ENCODE measurements at places on chromosomes 6 and 20.
A peak's percentile ranks its signal among the peaks of the same experiment; 100 is the strongest.

DNA sequence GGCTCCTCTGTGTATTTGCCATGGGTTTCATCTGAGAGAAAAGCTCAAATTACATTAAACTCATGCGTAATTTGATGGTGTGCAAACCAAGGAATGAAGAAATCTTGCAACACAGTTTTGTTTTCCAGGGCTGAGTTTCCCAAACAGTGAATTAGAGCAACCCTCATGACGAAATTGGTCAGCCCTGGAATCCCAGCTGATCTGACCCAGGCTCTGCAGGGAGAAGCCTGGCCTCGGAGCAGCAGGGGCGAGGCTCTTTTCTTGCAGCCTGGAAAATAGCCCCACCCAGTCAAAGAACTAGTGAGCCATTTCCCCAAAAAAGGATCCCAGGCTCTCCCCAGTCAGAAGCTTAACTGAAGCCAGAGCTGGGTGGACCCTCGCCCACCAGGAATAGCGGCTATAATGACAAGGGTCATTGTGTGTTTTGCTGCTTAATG, 107.3 kb upstream of the SNX9 start:
- no peak for DNase-seq

GRCh38 chr20:20363434-20363798, 4.5 kb upstream of the INSM1 start:
- no peak for DNase-seq

- no peak for DNase-seq
Observed at GRCh38 chr20:34343458-34344211, 19.4 kb upstream of the ITCH start.

GRCh38 chr6:35558571-35558970, 45.9 kb upstream of the TULP1 start:
- no peak for DNase-seq

DNA sequence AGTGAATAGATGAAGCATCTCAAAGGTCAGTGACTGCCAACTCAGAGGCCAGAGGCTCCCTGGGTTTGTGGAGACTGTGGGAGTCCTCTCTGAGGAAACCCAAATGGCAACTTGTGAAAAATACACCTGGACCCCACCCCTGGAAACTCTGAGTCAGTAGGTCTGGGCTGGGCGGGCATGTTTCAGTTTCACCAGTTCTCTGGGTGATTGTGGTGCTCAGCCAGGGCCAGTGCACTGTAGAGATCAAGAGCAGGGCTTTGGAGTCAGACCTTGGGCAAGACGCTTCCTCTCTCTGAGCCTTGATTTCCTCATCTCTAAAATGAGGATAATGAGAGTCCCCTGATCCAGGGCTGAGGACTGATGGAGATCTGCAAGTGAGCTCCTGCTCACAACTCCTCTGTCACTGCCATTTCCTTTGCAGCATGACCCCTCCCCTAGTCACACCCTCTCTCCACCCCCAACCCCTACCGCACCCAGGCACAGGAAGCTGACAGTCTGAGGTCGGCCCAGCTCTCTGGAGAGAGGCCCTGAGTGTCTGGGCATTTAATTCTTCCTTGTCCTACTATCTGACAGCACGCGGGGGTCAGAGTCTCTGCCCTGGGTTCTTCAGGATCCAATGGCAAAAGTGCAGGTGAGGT, 5.1 kb downstream of the DEF6 start:
- peak; percentile 87 for DNase-seq

- no peak for DNase-seq
Observed at GRCh38 chr6:88890860-88891845, 72.3 kb downstream of the RNGTT start.

DNA sequence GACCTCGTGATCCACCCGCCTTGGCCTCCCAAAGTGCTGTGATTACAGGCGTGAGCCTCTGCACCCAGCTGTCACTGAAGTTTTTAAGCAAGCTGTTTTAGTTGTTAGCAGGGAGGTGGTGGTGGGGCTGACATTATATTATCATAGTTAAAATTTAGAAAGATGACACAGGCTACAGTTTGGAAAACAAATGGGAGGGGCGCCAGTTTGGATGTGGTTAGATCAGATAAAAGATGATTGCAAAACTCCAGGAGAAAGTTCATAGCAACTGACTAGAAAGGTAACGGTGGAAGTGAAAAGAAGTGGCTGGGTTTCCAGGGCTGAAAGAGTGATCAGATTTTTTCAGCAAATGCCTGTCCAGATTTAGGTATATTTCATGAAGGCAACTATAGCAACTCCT, 311.9 kb upstream of the CITED2 start:
- no peak for DNase-seq

DNA sequence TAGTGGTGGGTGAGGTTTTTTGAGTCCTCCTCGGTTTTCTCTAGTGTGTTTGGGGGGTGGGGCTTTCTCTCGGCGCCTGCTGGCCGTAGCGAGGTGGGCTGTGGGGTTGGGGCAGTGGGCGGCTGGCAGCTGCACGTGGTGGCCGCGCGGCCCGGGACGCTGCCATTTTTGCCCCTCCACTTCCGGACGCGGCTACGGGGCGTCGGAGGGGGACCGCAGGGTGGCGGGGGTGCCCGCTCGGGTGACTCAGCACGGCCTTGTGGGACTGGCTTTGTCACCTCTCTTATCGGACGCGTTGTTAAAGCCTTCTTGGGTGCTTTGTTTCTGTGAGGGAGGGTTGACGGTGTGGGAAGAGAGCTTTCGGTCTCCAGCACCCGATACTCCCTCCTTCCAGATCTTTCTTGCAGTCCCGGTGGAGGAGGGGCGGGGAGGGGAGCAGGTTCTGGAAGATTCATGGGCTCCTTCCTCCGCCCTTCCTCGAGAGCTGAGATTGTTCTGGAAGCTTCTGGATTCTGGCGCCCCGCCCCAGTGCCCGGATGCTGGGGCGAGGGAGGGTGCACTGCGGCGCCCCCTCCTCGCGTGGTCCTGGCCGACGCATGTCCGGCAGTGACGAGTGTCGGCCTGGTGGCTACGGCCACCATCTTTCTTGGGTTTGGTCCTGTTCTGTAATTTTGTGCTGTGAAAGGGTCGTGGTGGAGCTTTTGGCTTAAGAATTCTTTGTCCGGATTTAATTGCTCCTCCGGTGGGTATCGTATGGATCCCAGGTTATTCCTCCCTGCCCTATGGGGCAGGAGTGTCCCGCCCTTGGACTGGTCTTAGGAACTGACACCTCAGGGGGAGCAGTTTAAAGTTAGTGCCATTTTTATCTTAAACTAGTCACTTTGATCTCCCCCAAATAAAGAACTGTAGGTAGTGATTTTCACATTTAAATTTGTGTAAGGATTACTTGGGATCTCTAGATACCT, 719 bp downstream of the HSP90AB1 start:
- peak; percentile 94 for DNase-seq

- DNase-seq: no peak
Observed at GRCh38 chr6:35164868-35165267, 23.7 kb upstream of the TCP11 start.

GRCh38 chr6:54282186-54282585, 26.1 kb upstream of the TINAG start:
- DNase-seq: no peak

GRCh38 chr6:143615785-143616184, 62.0 kb upstream of the PHACTR2 start:
- no peak for DNase-seq

- DNase-seq: no peak
Observed at GRCh38 chr6:169162752-169163407, 90.8 kb downstream of the THBS2 start.

All from activated CD8-positive, alpha-beta memory T cell treated with anti-CD3 and anti-CD28 coated beads, Interleukin-2, amount 50 U/mL, for 4 hours (primary cell).